Activated CD8-positive, alpha-beta memory T cell treated with anti-CD3 and anti-CD28 coated beads for 4 hours (primary cell): ENCODE measurements at places on chromosomes 11 and 22.

- DNase-seq: no peak
Measured at GRCh38 chr11:124891373-124891861, 6.2 kb downstream of the ROBO4 start.

DNA sequence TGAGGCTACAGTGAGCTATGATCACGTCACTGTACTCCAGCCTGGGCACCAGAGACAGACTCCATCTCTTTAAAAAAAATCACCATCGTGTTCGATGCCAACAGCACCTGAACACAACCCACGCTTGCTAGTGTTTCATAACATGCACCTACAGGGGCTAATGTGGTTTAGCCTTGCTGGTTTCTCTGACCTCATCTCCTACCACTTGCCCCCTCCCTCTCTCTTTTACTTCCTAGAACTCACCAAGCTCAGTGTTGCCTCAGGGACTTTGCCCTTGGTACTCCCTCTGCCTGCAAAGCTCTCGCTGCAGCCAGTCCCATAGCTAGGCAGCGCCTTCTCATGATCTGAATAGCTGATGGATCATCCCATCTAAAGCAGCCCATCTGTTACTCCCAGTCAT is 99.8 kb downstream of the FBXO7 start:
- DNase-seq: no peak

DNA sequence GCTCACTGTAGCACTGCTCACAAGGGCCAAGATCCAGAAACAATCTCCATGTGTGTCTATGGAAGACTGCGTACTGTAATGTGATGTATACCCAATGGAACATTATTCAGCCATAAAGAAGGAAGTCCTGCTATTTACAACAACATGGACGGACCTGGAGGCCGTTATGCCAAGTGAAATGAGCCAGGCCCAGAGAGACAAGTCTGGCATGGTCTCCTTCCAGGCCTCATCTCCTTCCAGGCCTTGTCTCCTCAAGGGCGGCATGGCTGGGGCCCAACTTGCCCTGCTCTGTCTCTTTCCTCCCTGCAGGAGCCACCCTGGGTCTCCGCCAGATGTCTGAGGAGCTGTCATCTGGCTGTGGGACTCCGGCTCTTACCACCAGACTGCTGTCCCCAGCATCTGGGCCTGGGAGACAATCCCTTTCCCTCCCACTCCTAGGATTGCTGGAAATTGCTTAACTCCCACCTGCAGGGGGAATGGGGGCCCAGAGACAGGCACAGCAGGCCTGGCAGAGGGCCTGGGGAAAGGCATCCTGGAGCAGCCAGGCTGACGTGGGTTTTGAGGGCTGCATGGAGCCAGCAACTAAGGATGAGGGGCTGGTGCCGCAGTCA is 1326.6 kb downstream of the TBC1D22A start:
- DNase-seq: no peak

GRCh38 chr22:32476281-32477195 is 1.9 kb downstream of the FBXO7 start:
- no peak for DNase-seq

DNA sequence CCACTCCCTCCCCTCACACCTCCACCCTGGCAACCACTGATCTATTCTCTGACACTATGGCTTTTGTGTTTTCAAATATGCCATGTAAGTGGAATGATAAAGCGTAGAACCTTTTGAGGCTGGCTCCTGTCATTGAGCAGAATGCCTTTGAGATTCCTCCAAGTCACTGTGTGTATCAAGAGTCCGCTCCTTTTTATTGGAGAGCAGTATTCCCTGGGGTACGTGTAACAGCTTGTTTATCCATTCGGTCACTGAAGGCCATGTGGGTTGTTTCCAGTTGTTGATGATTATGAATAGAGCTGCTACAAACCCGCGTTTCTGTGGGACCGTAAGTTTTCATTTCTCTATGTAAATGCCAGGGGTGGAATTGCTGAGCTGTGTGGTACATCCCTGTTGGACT is 10.3 kb downstream of the TP53I11 start:
- DNase-seq: no peak

- DNase-seq: no peak
Measured at GRCh38 chr22:44567846-44568493, 69.9 kb upstream of the RTL6 start.

- no peak for DNase-seq
Measured at GRCh38 chr11:76567261-76567660, 103.3 kb downstream of the LRRC32 start.

- DNase-seq: no peak
Measured at GRCh38 chr22:20549232-20549841, 41.9 kb downstream of the MED15 start.

- no peak for DNase-seq
Measured at GRCh38 chr22:48147404-48147803, 1385.0 kb downstream of the TBC1D22A start.

GRCh38 chr11:81388326-81388725 is 1345.3 kb downstream of the FAM181B start:
- DNase-seq: no peak
